ENCODE measurements at places on chromosomes 5 and 9.

DNA sequence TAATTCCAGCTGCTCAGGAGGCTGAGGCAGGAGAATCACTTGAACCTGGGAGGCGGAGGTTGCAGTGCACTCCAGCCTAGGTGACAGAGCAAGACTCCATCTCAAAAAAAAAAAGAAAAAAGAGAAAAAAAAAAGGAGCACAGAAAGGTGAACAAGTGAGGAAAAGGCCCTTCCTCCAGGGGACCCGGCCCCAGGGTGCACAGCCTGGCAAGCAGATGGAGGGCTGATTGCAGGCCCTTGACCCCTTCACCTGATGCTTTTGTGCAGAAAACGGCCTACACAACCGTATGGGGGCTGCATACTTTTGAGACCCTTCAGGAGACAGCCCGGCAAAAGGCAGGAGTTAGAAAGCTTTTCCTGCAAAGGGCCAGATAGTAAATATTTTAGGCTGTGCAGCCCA lies 33.9 kb downstream of the HRH2 start:
- H3K27ac ChIP-seq, result no peak overlapping the region
- H3K4me3 ChIP-seq, result no peak overlapping the region
- H3K36me3 ChIP-seq, result no peaks in the 10 kb centered on the region

- H3K4me3 ChIP-seq, result no peak overlapping the region
- peak; percentile 93 for DNase-seq
- H3K4me1 ChIP-seq, result peaks cover 27% of the 10 kb centered on the region
- H3K27me3 ChIP-seq, result peaks cover 21% of the 10 kb centered on the region
- H3K27ac ChIP-seq, result peak overlapping the region; percentile 49
Observed at GRCh38 chr9:85224729-85225128, 517.0 kb downstream of the AGTPBP1 start.

- H3K36me3 ChIP-seq, result 0 out of 2 replicates have a peak, but pooled peaks cover 2% of the 10 kb centered on the region
- no peak overlapping the region for H3K27ac ChIP-seq
- no peaks in the 10 kb centered on the region for H3K27me3 ChIP-seq
- H3K4me3 ChIP-seq, result no peak overlapping the region
- DNase-seq, result no peak
Observed at GRCh38 chr5:34719029-34719428, 62.9 kb downstream of the RAI14 start.

DNA sequence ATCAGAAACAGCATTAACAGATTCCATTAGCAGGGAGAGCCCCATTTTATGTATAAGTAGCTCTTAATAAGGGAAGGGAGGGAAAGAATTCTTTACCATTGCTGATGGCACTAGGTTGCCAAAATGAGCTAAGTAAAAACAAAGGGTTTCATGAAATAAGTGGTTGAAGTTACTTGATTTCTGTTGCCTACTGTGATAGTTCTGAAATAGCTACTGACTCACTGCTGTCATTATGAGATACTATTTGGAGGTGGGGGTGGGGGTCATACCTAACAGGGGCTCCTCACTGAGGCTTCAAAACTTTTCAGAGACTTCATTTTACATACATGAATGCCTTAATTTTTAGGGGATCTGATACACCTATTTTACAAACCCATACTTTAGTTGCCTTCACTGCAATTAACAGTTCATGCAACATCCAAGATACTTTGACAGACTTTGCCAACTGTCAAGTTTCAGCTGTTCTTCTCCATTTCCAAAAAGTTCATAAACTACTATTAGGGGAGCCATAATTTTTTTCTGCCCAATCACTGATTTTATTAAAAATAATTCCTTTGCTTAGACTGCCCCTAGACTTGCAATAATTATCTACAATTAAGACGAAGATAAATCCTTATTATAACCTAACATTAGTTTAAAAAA lies 4.6 kb downstream of the HOMER1 start:
- DNase-seq, result no peak
- no peak overlapping the region for H3K4me3 ChIP-seq
- peaks cover 25% of the 10 kb centered on the region for H3K4me1 ChIP-seq

DNA sequence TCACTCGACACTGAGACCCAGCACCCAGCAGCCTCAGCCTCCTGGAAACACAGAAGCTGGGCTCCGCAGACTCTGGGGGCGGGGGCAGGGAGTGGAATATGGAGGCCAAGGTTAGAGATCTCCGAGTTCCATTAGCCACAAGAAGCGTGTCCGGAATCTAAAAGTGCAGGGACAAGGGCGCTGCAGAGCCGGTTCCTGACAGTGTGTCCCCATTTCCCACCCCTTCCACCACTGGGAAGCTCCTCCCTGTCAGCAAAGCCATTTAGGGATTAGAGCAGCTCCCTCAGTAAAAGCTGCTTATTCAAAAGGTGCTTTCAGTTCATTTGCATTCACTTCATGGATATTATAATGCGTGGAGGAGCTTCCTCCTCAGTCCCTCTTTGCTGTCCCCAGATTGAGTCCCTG lies 74.1 kb upstream of the HSPA9 start:
- peaks cover 4% of the 10 kb centered on the region for H3K4me1 ChIP-seq
- H3K4me3 ChIP-seq, result no peak overlapping the region
- no peak for DNase-seq
- no peaks in the 10 kb centered on the region for H3K36me3 ChIP-seq

DNA sequence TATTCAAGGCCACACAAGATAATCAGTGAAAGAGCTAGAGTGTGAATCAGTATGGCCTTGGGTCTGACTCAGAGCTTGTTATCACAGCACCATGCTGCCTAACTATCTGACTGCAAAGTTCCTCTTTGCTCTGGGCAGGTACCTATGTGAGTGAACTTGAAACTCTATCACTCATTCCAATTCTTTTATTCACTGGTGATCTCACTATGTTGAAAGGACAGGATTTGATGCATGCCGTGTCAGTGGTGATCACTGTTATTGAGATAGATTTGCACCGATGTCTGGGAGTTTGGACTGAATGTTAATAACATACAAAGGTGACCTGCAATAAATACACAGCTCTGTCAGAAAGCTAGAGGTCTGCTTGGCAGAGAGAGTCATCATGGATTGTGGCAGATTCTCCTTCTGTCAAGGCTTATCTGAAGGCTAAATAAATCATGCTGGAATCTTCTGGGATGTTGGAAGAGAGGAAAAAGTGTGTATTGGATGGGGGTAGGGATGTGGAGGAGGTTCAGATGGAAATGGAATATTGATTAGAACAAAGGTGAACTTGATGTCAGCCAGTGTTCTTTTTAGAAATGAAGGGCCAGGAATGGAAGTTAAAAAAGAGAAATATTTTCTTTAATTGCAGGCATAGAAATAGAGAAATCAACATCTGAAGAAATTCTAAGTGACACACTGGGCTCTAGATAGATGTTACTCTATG lies 91.8 kb upstream of the TNC start:
- no peaks in the 10 kb centered on the region for H3K36me3 ChIP-seq
- no peaks in the 10 kb centered on the region for H3K27me3 ChIP-seq
- peaks cover 75% of the 10 kb centered on the region for H3K4me1 ChIP-seq
- H3K27ac ChIP-seq, result no peak overlapping the region
- peak; percentile 56 for DNase-seq

- DNase-seq, result no peak
- H3K27me3 ChIP-seq, result no peaks in the 10 kb centered on the region
- no peak overlapping the region for H3K4me3 ChIP-seq
- H3K27ac ChIP-seq, result no peak overlapping the region
- H3K4me1 ChIP-seq, result no peaks in the 10 kb centered on the region
- H3K36me3 ChIP-seq, result no peaks in the 10 kb centered on the region
Observed at GRCh38 chr5:60010328-60010727, 116.8 kb upstream of the PDE4D start.

Measured in GM23248 (cell line).